ENCODE measurements at places on chromosomes 3 and 15. TPM values are rescaled to one million over a fixed set of nuclear protein-coding genes. Genes with fewer than 3 reads are reported as not detected.

DNA sequence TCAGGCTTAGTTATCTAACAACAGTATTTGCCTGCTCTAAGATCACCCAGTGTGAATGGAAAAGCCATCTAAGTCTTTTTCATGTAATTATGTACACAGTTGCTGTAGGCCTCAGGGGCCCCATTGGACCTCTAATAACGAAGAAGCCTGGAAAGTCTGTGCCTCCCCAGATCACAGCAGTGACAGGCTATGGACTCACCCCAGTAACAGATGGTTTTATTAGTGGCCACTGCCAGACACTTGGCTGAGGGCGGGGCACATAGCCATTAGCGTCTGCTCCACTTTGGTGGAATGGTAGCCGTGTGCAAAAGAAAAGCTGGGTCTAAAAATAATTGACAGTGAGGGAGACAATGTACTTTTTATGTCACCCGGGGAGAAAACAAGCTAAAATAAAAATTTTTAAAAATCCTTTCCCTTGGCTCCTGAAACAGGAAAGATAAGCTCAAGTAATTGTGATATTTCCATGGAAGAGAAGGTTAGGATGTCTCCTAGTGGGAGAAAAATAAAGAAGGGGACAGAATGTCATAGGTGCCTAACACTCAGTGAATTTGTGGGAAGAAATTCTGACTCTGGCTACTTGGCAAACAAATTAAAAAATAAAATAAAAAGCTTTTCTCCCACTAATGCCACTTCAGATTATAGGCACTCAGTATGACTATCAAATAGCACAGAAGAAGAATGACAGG is 44.3 kb upstream of the ZNF385D start:
- no peaks in the 10 kb centered on the region for H3K27me3 ChIP-seq
- H3K4me3 ChIP-seq, result no peak overlapping the region
- H3K27ac ChIP-seq, result no peak overlapping the region
- no peaks in the 10 kb centered on the region for H3K36me3 ChIP-seq
- H3K4me1 ChIP-seq, result no peaks in the 10 kb centered on the region

GRCh38 chr3:171116824-171117395 is 90.4 kb upstream of the SLC2A2 start:
- peaks cover 2% of the 10 kb centered on the region for H3K4me1 ChIP-seq
- H3K27ac ChIP-seq, result no peak overlapping the region

DNA sequence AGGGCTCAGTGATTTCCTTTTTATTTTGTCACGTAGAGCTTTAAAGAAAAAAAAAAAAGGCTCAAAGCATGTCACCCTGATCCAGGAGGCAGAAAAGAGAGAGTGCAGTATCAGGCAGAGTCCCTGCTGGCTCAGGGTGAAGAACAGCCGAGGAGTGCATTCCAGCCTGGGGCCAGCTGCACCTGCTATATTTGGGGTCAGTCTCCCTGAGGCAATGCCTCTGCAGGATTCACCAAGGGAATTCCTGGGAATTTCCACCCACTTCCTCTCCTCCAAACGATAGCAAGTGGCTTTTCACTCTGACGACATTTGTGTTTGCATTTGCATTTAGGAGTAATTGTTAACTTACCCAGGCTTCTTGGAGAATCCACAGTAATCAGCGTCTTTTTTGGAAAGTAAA is 202.9 kb upstream of the CTNNB1 start:
- no peak overlapping the region for H3K4me3 ChIP-seq
- H3K27ac ChIP-seq, result no peak overlapping the region
- H3K4me1 ChIP-seq, result peaks cover 12% of the 10 kb centered on the region
- H3K36me3 ChIP-seq, result no peaks in the 10 kb centered on the region

DNA sequence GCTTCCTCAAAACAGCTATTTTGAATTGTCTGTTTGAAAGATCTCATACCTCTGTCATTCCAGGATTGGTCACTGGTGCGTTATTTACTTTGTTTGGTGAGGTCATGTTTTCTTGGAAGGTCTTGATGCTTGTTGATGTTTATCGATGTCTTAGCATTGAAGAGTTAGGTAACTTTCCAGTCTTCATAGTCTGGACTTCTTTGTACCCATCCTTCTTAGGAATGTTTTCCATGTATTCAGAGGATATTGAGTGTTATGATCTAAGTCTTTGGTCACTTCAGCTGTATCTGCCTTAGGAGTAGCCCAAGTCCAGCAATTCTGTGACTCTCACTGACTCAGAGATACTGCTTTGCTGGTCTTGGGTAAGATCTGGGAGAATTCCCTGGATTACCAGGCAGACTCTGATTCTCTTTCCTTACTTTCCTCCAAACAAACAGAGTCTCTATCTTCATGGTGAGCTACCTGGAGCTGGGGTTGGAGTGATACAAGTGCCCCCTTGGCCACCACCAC is 398.6 kb downstream of the ZIC4 start:
- no peak overlapping the region for H3K4me3 ChIP-seq
- no peaks in the 10 kb centered on the region for H3K36me3 ChIP-seq
- H3K27me3 ChIP-seq, result no peaks in the 10 kb centered on the region
- no peak overlapping the region for H3K27ac ChIP-seq

DNA sequence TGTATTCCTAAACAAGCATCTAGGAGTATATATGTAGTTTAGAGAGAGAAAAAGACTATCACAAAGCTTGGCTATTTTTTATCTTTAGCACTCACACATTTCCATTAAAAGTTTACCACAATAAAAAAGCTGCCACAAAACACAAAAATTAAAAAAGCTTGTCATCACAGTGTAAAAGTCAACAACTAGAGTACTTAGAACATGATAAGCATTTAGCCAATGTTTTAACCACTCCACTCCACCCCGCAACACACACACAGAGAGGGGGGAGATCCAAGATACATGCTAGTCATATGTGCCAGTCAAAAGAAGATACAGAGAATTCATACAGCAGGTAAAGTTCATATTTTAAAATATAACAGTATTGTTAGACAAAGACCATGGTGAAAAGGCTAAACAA is 79.7 kb downstream of the STAG1 start:
- H3K4me3 ChIP-seq, result no peak overlapping the region
- DNase-seq, result no peak
- H3K27me3 ChIP-seq, result no peaks in the 10 kb centered on the region
- H3K36me3 ChIP-seq, result peaks cover 2% of the 10 kb centered on the region
- H3K27ac ChIP-seq, result peak overlapping the region; percentile 22
- H3K4me1 ChIP-seq, result peaks cover 23% of the 10 kb centered on the region

DNA sequence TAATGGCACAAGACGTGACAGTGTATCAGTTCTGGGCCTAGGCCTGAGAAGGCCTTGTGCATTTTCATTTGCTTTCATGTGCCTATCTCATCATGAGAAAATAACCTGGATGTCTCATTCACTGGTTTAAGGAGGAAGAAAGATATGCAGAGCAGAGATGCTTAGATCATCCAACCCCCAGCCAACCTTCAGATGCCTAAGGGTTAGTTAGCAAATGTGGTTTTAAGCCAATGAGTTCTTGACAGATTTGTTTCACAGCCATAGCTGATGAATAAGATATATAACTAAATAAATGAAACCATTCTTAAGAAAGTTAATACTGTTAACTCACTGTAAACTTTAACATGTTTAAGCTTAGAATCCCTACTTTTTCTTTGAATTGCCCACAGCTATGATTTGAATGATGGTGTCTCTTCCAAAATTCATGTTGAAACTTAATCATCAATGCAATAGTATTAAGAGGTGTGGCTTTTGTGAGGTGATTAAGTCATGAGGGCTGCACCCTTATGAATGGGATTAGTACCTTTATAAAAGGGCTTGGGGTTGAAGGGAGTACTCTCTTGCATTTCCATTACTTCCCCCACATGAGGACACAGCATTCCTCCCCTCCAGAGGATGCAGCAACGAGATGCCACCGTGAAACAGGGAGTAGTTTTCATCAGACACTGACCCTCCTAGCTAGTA is 324.6 kb upstream of the TBC1D5 start:
- no peaks in the 10 kb centered on the region for H3K27me3 ChIP-seq
- H3K4me3 ChIP-seq, result no peak overlapping the region
- no peak overlapping the region for H3K27ac ChIP-seq
- H3K4me1 ChIP-seq, result peaks cover 3% of the 10 kb centered on the region
- no peak for DNase-seq
- H3K36me3 ChIP-seq, result peaks cover 2% of the 10 kb centered on the region

GRCh38 chr3:181921220-181921619 is 209.5 kb downstream of the SOX2 start:
- no peak overlapping the region for H3K4me3 ChIP-seq
- H3K27ac ChIP-seq, result no peak overlapping the region

- no peak for DNase-seq
- no peak overlapping the region for H3K4me3 ChIP-seq
- H3K27me3 ChIP-seq, result no peaks in the 10 kb centered on the region
- H3K36me3 ChIP-seq, result no peaks in the 10 kb centered on the region
- H3K4me1 ChIP-seq, result no peaks in the 10 kb centered on the region
Measured at GRCh38 chr15:48541341-48542278, 103.9 kb downstream of the FBN1 start.

- H3K27me3 ChIP-seq, result no peaks in the 10 kb centered on the region
- no peak for DNase-seq
- no peaks in the 10 kb centered on the region for H3K36me3 ChIP-seq
- H3K4me1 ChIP-seq, result no peaks in the 10 kb centered on the region
- no peak overlapping the region for H3K27ac ChIP-seq
Measured at GRCh38 chr3:154584041-154584440, 154.1 kb upstream of the GPR149 start.

DNA sequence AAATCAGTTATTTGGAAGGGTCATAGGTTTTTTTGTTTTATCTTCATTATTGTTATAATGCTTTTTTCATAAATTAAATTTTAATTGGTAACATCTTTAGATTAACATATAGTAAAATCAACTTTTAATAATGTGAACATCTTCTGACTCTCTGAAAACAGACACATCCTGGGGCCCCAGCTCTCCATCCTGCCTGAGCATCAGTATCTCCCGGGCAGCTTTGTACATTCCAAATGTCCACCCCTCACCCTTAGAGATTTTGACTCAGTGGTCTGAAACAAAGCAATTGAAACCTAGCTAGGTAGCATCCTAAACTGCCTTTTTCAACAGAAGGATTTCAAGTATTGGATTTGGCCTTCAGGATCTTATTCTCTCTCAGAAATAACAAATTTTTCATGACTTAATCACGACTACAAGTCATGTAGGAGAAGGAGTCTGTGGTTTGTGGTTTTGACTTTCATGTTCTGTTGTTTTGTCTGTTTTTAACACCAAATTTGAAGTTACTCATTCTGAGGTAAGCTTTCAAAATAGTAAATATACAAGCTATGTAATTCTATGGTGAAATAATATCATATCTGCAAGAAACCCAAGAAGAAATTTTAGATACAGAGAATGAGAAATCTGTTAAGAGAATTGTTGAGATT is 147.3 kb upstream of the UBE2E2 start:
- H3K36me3 ChIP-seq, result peaks cover 1% of the 10 kb centered on the region
- H3K4me1 ChIP-seq, result no peaks in the 10 kb centered on the region
- no peak for DNase-seq

GRCh38 chr3:131669600-131669999 is 166.8 kb upstream of the MRPL3 start:
- H3K36me3 ChIP-seq, result no peaks in the 10 kb centered on the region
- no peak overlapping the region for H3K27ac ChIP-seq
- H3K4me3 ChIP-seq, result no peak overlapping the region
- no peaks in the 10 kb centered on the region for H3K4me1 ChIP-seq
- no peaks in the 10 kb centered on the region for H3K27me3 ChIP-seq

GRCh38 chr3:151319628-151320027 is 3.0 kb upstream of the GPR87 start:
- no peaks in the 10 kb centered on the region for H3K4me1 ChIP-seq
- no peaks in the 10 kb centered on the region for H3K36me3 ChIP-seq
- H3K27me3 ChIP-seq, result no peaks in the 10 kb centered on the region
- H3K27ac ChIP-seq, result no peak overlapping the region
- no peak for DNase-seq

DNA sequence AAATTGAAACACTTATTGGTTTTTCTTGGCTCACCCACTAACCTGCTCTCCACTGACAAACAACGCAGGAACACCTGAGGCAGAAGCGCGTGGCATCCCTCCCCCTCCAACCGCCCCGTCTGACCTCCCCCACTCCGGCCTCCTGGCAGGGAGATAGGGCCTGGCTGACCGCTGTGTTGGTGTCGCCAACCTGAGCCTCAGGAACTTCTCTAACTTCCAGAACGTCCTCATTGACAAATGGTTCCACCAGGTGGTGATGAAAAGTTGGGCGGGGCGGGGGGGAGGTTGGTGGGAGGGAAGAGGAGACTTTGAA is 22.8 kb downstream of the IL17RD start:
- H3K27me3 ChIP-seq, result no peaks in the 10 kb centered on the region
- no peak for DNase-seq
- no peak overlapping the region for H3K4me3 ChIP-seq
- no peak overlapping the region for H3K27ac ChIP-seq

GRCh38 chr3:32684800-32685542 is at the start of gene CNOT10:
Gene CNOT10, plus strand, starts transcription at chr3:32685188. Its CDS starts 273 bp downstream, at chr3:32685461.
- H3K36me3 ChIP-seq, result peaks cover 4% of the 10 kb centered on the region
- no peaks in the 10 kb centered on the region for H3K27me3 ChIP-seq
- H3K27ac ChIP-seq, result peak within 1 kb of the TSS; percentile 96
- H3K4me3 ChIP-seq, result peak within 1 kb of the TSS; percentile 88
- peak; percentile 89 for DNase-seq

GRCh38 chr15:85726454-85726853 is 68.3 kb downstream of the KLHL25 start:
- H3K36me3 ChIP-seq, result peaks cover 27% of the 10 kb centered on the region
- H3K27me3 ChIP-seq, result no peaks in the 10 kb centered on the region
- H3K4me1 ChIP-seq, result peaks cover 1% of the 10 kb centered on the region
- H3K4me3 ChIP-seq, result no peak overlapping the region
- no peak for DNase-seq

GRCh38 chr3:38348903-38349302 is 2.3 kb downstream of the XYLB start:
- H3K27ac ChIP-seq, result no peak overlapping the region
- peaks cover 4% of the 10 kb centered on the region for H3K4me1 ChIP-seq
- H3K27me3 ChIP-seq, result no peaks in the 10 kb centered on the region
- peaks cover 2% of the 10 kb centered on the region for H3K36me3 ChIP-seq
- no peak overlapping the region for H3K4me3 ChIP-seq

GRCh38 chr3:17640466-17640865 is 102.0 kb downstream of the TBC1D5 start:
- DNase-seq, result no peak
- no peaks in the 10 kb centered on the region for H3K27me3 ChIP-seq
- no peaks in the 10 kb centered on the region for H3K36me3 ChIP-seq
- no peak overlapping the region for H3K27ac ChIP-seq

- H3K27me3 ChIP-seq, result peaks cover 64% of the 10 kb centered on the region
- peaks cover 15% of the 10 kb centered on the region for H3K4me1 ChIP-seq
- no peak for DNase-seq
- no peaks in the 10 kb centered on the region for H3K36me3 ChIP-seq
Measured at GRCh38 chr15:51097553-51098330, 3.0 kb upstream of the TNFAIP8L3 start.

DNA sequence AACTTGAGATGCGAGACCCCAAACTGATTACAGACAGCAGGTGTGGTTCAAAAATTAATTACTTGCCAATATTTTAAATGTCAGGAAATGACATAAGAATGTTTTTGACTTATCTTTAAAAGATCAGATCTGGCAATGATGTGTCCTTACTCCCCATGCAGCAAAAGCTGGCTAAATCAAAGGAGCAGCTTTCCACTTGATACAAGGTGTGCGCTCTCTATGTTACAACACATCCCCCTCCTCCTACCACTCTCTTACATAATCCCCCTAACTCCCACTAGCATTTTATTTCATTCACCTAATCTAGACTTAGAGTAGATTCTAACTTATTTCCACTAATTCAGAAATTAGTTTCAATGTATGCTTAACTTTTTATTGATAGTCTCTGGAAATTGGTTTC is 609.0 kb downstream of the GRM7 start:
- peaks cover 2% of the 10 kb centered on the region for H3K4me1 ChIP-seq
- H3K27ac ChIP-seq, result no peak overlapping the region
- H3K27me3 ChIP-seq, result no peaks in the 10 kb centered on the region
- DNase-seq, result no peak
- H3K4me3 ChIP-seq, result no peak overlapping the region

The CHRNA5 gene
- total RNA-seq, result 8.1 TPM

The CACNA2D2 gene
- 6.9 TPM for total RNA-seq

The ECE2 gene
- not detected for total RNA-seq

The LEKR1 gene
- total RNA-seq, result 4.1 TPM

The SLC38A3 gene
- 44.7 TPM for total RNA-seq

The ABHD5 gene
- total RNA-seq, result 12.3 TPM

The C3orf52 gene
- 23.7 TPM for total RNA-seq

Data from progenitor cell of endocrine pancreas (in vitro differentiated cells).